ENCODE measurements at places on chromosomes 11 and 22.

DNA sequence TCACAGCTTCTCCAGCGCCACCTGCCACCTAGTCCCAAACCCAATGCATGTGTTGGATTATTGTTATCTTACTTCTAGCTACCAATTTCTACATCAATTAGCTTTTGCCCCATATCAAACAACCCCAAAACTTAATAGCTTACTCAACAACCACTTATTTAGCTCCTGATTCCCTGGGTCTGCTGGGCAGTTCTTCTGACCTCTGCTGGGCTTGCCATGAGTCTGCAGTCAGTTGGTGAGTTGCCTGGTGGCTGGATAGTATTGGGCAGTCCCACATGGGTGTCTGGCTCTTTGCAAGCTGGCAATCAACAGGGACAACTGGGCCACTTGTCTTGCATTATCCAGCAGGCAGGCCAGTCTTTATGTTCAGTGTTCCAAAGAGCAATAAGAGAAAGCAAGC is 13.6 kb upstream of the MS4A15 start:
- DNase-seq = no peak

- DNase-seq = no peak
Measured at GRCh38 chr11:70944636-70945035, 307.7 kb downstream of the SHANK2 start.

DNA sequence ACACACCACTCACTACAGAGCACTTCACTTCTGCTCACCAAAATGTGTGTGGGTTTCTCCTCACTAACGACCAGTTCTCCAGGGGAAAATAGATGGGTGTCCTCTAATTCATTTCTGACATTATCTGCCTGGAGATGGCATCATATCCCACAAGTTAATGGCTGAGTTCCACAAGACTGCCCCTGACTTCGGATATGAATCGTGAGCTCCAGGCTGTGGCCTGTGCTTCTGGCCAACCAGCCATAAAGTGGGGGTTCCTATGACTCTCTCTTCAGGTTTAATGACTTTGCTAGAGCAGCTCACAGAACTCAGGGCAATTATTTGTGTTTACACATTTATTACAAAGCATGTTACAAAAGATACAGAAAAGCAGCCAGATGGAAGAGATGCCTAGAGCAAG is 113.0 kb upstream of the SYT13 start:
- DNase-seq = no peak

DNA sequence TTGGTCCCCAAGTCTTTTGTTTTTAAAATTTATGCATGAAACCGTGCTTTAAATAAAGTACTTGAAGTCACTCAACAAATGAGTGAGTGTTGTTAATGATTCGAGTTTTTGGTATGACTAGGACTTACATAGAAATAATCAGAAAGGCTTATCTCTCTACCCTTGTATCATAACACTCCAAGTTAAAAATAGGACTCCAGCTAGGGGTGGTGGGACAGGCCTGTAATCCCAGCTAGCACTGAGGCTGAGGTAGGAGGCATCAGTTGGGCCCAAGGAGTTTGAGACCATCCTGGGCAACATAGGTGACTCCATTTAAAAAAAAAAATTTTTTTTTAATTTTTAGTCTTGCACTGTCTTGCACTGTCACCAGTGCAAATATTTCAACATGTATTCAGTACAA is 55.6 kb downstream of the BCL2L13 start:
- no peak for DNase-seq

- DNase-seq = no peak
Measured at GRCh38 chr11:78660471-78660870, 85.8 kb upstream of the NARS2 start.

- no peak for DNase-seq
Measured at GRCh38 chr11:94550513-94550912, 6.8 kb downstream of the FUT4 start.

DNA sequence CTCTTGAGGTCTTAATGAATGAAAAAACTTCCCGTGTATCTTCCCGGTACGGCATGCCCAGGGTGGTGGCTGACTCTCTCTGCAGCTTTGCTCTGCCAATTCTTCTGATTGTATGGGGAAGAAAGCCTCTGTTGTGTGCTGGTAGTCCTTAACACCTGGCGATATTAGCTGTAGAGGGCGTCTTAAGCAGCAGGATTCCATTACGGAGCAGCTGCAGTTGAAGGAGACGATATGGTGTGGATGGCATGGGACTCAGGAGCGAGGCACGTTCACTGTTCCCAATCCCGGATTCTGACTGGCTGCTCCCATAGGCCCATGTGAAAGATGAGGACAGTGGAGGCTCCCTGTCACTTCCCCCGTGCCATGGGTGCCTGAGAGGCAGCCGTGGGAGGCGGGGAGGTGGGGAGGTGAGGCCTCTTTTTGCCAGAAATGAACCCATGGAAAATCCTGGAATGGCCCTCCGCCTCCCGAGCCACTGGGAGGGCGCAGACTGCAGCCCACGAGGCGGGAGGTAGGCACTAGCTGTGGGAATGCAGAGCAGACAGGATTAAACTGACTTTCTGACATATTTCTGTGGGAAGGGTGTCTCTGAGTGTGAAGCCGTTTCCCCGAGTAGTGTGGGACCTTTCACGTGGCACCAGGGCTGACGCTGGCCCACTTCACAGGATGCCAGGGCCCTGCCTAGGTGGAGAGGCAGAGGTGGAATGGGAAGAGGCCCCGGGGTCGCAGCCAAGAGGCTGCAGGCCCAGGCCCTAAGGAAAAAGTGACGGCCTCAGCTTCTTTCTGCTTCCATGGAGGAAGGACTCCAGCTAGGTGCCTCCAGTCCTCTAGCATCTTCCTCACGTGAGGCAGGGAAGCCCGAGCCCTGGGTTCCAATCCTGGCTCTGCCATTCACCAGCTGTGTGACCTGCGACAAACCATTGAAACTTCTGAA is 121.4 kb upstream of the CD82 start:
- no peak for DNase-seq

GRCh38 chr11:15937601-15938120 is 418.7 kb downstream of the SOX6 start:
- DNase-seq = no peak

Measured in activated CD4-positive, alpha-beta T cell treated with anti-CD3 and anti-CD28 coated beads, Interleukin-2, Interleukin-4, amounts not matched to agents 100 ng/mL and 50 ng/mL, durations not matched to agents 16 hours and 8 hours (primary cell).